ENCODE measurements at places on chromosomes 4 and X. TPM values are rescaled to one million over a fixed set of nuclear protein-coding genes. Genes with fewer than 3 reads are reported as not detected.

- no peak for DNase-seq
These were observed 747.9 kb upstream of the ADGRL3 start for GRCh38 chr4:60452266-60452665.

GRCh38 chrX:38570396-38570795 lies 9.1 kb downstream of the TSPAN7 start:
- DNase-seq, result no peak

GRCh38 chr4:87211249-87211952 lies 9.0 kb downstream of the KLHL8 start:
- DNase-seq, result no peak

DNA sequence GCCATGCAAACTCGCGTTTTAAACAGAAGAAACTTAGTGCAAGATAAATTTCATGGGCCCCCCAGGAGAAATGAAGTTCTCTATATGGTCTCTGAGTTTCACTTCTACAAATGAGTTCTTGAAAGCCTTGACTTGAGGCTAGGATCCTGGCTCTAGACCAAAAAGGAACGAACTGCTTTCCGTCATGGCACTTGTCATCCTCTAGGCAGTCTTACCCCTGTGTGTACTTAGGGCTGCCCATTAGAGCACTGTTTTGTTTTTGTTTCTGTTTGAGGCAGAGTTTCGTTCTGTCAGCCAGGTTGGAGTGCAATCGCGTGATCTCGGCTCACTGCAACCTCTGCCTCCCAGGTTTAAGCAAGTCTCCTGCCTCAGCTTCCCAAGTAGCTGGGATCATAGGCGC lies 29.0 kb downstream of the RNF4 start:
- no peak for DNase-seq

DNA sequence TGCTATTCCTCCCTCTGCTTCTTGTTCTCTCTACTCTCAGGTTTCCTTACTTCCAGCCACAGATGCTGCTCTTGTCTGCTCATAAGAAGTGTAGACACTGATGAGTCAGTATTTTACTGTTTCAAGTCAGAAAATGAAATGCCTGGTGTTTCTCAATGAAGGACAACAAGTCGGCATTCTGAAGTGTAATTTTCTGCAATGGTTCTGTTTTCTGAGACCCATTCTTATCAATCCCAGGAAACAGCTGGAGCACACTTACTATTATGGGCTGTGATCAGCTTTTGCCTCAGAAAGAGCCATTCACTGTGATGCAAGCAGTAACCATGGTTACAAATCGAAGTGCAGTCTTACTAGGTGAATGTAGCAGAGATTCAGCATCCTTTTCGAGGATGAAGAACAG lies 42.0 kb downstream of the SLC4A4 start:
- no peak for DNase-seq

GRCh38 chr4:176587920-176588319 lies 204.8 kb downstream of the VEGFC start:
- no peak for DNase-seq

DNA sequence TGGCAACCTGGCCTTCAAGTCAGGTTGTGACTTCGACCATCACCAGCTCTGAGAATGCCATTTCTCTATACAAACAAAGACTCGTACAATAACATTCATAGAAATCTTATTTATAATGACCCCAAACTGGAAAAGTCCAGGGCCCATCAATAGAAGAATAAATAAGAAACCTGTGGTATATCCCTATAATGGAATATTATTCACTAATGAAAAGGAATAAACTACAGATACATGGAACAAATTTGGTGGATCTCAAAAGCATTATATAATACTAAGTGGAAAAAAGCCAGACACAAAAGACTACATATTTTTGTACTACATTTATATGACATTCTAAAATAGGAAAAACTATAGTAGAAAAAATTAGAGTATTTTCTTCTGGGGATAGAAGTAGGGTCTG lies 109.4 kb upstream of the INPP4B start:
- DNase-seq, result no peak

SCML1 gene
- 2.3 TPM for total RNA-seq

AR gene
- total RNA-seq, result 1.5 TPM

GABRE gene
- 5.6 TPM for total RNA-seq

ARR3 gene
- not detected for total RNA-seq
